GOT3 (cell line): ENCODE measurements at places on chromosomes 13 and 19.

- no peak for DNase-seq
Measured at GRCh38 chr19:788686-788982, 8.6 kb upstream of the PTBP1 start.

DNA sequence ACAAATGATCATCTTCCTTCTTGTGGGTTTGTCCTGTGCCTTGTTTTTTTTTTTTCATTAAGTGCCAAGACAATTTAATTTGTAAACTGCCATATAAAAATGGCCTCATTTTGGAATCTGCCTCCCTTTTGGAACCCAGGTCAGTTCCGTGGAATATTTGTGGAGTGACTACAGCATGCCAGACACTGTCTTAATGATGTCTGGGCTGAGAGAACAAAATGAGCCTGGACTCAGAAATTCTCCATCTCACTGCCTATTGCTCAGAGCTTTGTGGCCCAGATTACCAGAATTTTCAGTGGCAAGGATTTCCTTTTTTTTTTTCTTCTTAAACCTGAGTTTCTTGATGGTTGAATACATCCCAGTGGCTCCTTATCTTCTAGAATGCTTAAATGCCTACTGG is 340.6 kb downstream of the ENOX1 start:
- DNase-seq = no peak

DNA sequence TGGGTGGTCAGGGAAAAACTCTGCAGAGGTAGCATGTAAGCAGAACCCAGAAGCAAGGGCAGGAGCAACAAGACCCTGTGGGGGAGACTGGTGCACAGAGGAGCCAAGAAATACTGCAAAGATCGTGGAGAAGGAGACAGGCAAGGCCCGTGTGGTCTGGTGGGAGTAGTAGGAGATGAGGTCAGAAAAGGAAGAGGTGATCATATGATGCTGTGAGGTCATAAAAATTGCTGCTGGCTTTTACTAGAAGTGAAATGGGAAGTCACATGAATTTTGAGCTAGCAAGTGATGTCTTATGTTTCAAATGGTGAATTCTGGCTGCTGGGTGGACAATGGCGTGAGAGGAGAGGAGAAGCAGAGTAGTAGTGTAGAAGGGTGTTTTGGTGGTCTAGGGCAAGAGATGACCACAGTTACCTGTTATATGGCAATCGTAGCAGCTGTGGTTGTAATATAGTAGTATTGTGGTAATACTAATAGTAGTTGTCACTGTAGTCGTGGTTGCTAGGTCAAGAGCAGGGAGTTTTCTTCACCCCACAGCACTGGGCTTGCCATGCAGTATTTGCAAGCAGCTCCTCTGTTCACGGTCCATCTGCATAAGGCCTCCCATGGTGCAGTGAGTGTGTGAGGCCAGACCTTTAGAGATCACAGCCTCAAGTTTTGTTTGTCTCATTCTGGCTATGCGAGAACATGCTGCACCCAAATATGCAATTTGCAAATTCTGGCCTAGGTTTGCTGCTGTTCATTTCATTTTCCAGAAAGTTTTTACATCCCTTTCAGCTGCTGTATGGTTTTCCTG is 205.0 kb downstream of the TSHZ3 start:
- no peak for DNase-seq

DNA sequence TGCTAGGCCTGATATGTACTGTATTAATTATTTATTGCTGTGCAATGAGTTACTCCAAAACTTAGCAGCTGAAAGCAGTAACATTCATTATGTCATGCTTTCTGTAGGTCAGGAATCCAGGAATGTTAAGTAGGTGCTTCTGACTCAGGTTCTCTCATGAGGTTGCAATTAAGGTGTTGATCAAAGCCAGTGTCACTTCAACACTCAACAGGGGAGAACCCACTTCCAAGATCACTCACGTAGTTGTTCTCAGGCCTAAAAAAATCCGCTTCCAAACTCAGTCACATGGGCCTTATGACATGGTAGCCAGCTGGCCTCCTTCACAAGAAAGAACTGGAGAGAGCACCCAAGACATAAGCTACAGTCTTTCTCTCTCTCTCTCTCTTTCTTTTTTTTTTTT is 211.1 kb upstream of the NBEA start:
- DNase-seq = no peak

- no peak for DNase-seq
Measured at GRCh38 chr13:78603240-78603957, at the start of gene POU4F1. POU4F1 (minus strand) TSS chr13:78603552; CDS start chr13:78603326, 226 bp downstream.

DNA sequence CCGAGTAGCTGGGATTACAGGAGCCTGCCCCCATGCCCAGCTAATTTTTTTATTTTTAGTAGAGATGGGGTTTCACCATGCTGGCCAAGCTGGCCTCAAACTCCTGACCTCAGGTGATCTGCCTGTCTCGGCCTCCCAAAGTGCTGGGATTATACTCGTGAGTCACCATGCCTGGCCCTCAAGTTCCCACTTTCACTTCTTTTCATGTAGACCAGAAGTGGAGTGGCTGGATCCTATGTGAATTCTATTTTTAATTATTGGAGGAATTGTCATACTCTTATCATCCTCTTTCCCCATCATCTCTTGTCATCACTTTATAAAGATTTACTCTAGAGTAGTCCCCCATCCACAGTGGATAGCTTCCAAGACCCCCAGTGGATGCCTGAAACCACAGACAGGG is 12.8 kb upstream of the SIGLEC10 start:
- DNase-seq = no peak

DNA sequence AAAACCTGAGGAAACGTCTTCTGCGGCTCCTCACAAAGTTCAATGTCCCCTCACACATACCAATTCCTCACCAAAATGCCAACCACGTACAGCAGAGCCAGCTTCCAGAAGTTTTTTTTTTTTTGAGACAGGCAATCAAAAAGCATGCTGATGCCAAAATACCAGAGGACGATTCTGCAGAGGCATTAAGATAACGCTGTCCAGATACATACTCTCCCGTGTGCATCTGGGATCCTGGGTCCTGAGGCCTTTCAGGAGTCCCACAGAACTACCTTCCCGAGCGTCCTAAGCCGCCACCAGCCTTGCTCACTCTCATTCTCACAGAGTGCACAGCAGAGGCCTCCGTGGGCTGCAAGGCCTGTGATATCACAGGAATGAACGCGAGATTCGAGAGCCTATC is 5.0 kb downstream of the DCUN1D2 start:
- no peak for DNase-seq

DNA sequence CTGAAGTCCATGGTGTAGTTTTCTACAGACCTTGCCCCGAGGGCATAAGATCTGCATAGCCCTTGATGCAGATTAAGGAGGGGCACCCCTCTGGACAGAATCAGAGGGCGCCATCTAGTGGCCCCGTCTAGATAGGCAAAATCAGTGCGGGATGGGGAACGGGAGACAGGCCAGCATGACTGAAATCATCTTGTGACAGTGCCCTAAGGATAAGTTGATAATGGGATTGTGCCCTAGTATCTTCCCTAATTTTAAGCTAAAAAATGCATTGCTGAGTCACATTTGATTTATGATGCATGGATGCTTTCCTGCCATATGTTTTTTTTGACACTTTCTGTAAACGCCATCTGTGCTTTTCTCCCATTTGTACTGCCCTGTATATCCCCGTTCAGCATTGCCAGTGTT is 19.0 kb upstream of the GPI start:
- DNase-seq = peak; percentile 7

GRCh38 chr13:32454886-32455593 is 27.1 kb upstream of the N4BP2L1 start:
- DNase-seq = no peak

DNA sequence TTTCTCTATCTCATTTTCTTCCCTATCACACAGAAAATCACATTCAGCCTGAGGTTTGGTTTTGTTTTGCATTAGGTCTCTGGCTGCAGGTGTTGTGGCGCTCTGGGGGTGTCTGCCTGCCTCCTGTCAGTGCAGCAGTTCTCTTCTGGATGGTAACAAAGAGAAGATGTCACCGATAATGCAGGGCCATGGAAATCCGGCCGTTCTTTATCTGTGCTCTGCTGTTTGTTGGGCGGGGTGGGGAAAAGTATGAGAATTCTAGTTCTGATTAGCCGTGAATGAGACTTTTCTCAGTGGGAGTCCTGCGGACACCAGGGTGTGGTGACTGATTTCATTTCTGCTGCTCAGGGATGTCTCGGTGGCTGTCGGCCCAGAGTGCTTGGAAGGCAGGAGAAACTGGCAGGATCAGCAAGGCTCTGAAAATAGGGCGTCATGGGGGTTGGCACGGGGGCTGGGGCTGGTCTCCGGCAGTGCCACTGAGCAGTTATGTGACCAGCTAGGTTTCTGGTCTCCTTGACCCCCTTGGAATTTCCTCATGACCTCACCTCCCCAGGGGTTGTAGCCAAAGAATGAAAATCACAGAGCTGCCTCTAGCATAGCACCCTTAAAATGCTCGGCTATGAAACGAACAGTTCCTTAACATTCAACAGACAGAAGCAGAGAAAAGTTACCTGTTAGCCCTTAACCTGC is 5.0 kb downstream of the RNF113B start:
- DNase-seq = no peak

DNA sequence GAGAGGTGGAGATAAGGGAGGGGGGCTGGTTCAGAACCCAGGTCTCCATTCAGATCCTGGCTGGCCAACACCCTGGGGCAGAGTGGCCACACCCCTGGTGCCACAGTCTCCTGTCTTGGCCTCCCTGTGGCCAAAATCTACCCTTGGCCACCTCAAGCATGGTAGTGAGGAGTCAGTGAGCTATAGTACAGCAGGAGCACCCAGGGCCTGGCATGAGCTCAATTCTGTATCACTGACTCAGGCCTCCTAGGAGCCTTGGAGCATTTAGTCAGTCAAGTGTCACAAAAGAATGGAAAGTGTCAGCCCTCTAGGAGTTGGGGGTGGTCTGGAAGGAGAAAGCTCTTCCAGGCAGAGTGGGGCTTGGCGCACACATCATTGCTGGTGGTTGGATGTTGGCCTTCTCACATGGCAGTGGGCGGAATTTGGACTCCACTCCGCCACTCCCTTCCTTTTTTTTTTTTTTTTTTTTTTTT is 6.6 kb upstream of the CD79A start:
- no peak for DNase-seq

- DNase-seq = no peak
Measured at GRCh38 chr19:28948026-28948425, 264.9 kb downstream of the UQCRFS1 start.

DNA sequence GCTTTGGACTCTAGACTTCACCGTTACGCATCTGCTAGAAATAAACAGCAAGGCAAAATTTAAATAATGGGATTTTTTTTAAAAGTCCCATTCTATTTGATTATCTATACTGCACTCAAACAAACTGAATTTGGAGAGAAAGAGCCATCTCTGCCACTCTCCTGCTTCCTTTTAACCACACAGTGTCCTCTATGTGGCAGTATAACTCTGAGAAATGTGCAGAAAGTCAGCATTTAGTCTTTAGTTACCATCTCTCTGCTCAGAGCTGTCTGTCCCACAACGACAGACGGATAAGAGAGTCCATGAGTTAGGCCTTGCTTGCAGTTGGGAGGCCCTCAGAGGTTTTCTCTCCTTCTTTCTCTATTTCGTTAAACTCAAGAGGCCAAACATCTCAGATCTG is 21.2 kb downstream of the CCNA1 start:
- no peak for DNase-seq

DNA sequence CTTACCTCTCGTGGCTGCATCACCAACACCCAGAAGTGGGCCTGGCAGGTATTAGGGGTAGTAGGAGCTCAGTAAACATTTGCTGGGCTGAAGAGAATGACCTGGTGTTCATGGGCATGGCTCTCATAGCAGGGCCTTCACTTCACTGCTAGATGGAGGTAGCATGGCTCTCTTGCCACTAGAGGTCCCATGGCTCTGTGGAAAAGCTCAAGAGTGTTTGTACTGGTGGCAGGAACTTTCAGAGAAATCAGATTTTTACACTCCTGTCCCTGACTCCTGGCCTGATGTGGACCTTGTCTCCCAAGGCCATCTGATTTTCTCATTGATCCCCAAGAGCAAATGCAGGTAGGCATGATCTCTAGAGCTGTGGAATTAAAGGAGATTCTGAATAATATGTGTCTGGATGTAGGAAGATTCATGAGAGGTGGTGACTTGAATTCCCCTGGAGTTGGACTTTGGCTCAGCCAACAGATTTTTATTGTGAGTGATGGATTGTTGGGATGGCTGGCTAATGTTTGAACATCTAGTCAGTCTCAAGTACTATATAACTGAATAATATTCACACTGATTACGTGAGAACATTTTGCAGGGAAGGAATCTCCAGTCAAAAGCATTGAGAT is 5.7 kb downstream of the ZNF574 start:
- DNase-seq = no peak

GRCh38 chr13:111115061-111115964 is at the start of gene ARHGEF7:
ARHGEF7 (plus strand) TSS chr13:111115310; CDS start chr13:111115527, 217 bp downstream.
- no peak for DNase-seq

DNA sequence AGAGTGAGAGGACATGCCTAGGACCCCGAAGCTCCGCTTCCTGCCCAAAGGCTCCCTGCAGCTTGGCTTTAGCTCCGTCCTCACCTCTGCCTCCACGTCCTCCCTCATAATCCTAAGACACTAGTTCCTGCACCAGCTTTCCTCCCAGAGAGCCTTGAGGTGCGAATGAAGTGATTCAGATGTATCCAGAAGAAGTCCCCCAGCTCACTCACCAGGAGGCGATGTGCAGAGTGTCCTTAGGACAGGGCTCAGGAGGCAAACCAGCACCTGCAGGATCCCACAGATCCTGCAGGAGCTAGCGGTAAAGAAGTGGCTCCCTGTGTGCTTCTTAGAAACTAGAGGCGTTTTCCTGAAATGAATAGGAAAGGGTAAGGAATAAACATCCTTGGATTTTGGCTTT is 109.7 kb downstream of the HSPH1 start:
- DNase-seq = no peak

DNA sequence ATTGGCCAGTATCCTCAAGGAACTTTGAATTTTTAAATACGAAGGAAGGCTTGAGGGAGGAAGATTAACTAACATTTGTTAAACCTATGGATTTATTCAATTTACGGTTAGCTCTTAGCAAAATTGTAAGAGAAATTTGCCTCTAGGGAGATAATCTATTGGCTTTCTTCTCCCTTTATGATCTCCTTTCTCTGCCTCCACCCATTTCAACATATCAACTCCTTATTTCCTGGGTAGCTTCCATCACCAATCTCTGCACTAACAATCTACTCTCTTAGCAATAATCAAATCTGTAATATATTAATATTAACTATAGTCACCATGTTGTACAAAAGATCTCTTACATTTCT is 233.9 kb upstream of the CSNK1A1L start:
- DNase-seq = no peak

DNA sequence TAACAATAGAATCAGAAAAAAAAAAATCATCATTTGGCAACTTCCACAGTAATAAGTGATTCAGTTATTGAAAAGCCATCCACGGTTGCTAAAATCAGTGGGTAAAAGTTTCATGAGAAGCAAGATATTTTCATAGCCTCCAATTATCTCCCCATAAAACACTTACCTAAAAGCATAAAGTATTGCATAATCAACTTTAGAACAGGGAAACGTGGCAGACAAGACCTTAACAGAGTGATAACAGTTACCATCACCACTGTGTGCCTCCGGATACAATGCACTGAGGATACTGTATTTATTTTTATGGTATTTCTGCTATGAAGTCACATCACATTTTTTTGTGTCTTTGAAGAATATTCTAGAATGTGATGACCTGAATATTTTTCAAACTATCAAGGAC is 37.0 kb downstream of the ABCC4 start:
- no peak for DNase-seq
